ENCODE measurements at places on chromosomes 2 and 18.

DNA sequence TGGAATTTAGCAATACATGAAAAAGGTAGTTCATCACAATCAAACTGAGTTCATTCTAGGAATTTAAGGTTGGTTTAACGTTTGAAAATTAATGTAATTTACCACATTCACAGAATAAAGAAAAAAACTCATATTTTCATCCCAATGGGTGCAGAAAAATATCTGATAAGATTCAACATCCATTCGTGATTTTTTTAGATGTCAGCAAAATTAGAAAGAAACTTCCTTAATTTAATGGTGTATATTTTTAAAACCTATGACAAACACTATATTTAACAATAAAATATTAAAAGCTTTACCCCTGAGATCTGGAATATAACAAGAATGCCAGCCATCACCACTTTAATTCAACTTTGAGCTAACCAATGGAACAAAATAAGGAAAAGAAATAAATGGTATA is 208.7 kb upstream of the CHAC2 start:
- no peak for DNase-seq

DNA sequence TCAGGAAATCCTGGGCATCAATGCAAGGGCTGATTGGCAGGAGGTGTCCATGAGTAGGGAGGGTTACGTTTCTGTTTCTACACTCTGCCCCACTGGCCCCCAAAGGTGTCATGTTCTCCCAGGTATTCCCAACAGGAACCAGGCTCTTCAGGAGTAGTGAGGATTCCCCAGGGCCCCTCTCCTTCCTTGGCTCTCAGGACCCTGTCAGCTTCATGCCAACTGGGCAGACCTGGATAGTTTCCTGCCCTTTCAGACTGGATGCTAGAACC is 480.6 kb upstream of the HS6ST1 start:
- no peak for DNase-seq

DNA sequence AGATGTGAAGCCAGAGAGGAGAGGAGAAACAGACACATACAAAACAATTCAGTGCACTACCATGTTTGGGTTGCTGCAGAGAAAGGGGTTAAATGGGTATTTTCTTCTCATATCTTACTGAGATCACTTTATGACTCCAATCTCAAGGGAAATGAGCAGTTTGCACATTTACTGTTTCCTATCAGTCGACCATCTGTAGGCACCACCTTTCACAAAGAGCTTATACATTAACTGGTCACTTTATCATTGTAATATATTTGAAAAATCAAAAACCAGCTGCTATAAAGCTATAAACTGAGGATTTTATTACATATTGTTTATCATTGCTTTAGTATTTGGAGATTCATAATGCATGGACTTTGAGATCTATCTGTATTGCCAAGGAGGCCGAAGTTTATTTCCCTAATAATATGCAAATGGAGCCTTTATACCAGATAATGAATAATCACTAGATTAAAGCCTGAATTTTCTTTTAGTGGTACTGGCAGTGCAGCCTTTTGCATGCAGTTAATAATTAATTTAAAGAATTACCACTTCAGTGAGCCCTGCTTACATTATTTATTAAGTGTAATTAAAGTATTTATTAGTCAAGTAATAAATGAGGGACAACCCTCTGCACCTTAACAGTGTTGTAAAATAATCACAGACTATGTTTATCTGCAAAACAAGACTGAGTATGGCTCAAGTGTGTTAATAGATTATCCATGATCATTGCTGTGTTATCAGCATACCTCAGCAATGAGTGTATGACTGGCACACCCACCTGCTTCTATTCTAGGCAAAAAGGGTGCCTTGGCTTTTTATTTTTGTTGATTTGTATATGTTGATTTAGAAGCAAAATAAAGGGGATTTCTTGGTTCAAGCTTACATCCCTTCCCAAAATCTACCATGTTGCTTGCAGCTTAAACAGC is 167.7 kb upstream of the SLC14A2 start:
- DNase-seq: no peak

DNA sequence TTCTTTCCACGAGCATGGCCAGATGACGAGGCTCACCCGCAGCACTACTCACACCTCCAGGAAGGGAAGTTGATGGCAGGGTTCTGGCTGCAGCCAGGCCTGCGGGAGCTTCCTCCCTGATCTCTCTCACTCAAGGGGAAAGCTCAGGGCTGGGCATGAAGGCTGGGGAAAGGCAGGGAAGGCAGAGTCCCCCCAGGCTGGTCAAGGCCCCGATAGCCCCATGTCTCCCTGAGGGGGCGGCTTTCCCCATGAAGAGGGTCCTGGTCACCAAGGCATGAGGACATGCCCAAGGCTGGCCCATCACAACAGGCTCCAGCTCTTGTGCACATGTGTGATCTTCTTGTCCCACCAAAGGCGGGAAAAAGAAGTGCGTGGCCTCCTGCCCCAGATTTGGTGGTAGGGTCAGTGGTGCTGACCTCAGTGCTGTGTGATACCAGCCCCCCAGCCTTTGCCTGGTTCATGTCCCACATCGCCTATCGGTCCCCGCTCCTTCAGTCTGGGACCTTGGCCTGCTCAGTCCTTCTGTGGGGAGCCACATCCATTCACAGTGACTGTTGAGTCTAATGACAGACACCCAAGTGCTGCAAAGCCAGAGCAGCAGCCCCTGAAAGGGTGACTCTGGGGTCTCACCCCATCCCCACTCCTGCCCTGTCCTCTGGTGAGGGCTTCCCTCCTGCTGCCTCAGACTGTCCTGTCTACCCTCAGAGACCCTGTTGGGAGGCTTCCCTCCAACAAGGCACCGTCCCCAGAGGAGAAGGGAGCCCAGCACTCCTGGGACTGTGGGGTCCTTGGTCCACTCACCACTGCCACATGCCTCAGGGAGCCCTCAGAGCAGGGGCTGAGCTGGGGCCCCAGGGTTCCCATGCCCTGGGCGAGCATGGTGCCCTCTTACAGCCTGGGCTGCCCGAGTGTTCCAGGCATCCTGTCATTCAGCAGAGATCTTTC is 49.8 kb upstream of the ALPP start:
- DNase-seq: no peak

- DNase-seq: no peak
Observed at GRCh38 chr2:130337735-130338325, 4.9 kb upstream of the IMP4 start.

DNA sequence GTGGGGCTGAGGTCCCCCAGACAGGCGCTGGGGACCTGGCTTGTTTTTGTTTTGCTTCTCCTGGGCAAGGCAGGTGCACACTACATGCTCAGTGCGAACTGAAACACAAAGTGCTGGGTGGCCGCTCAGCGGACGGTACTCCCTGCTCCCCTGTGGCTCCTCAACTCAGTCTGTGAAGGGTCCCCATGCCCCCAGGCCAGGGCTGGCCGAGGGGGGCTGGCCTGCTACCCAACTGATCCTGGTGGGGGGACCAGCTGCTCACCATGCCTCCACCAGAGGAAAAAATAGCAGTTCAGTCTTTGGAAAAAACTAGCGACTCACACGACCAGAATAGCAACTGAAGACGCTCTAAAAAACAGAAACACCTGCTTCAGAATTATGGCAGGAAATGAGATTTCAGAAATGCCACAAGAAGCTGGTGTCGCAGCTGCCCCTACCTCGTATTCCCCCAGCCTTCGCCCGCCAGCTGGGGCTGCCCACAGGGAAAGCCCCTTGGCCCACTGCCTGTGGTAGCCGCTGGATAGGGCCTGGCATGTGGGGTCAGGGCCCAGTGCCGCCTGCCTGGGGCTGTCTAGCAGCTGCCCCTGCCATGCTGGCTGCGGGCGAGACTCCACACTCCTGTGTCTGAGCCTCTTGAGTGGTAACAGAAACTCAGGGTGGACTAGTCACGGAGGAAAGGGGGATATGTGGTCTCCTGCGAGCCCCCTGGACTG is 43.7 kb downstream of the MEX3C start:
- no peak for DNase-seq

DNA sequence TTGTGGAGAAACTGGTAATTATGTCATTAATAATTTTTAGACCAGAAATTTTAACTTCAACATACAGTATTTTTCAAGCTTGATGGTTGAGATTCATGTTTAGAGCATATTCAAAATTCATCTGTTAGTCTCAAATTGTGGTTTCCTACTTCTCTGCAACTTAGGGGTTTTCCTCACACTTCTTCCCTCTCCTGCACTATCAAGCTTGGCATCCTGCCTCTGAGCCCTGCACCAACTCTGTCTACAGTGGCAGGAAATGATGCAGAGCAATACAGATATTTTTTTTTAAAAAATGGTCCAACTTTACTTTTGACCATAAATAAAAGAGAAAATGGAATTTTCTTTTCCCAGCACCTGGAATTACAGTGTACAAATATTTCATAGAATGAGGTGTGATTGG is 247.3 kb downstream of the NUP35 start:
- DNase-seq: no peak

DNA sequence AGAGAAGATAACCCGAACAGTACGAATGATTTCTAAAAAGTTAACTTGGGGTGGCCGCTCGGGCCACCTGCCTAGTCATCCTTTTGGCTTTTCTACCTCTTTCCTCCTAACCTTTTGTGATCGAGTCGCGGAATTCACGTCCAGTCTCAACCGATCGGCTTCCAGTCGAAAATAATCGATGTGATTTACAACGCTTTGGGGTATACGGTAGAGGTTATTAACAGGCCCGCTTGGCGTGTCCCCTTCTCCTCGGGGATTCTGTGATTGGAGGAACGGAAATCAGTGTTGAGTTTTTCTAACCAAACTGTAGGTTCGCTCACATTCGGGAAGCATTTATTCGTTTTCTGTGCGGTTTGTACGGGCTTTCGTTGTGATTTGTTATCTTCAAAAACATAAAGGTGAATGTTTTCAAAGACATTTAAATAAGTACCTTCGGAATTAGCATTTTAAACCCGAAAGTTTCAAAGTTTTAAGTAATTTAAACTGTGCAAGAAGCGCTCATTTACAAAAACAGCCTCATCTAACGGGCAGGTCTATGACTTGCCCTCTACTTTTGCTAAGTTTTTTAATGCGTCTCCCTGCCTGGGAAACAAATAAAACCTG is 588 bp upstream of the FOXI3 start:
- no peak for DNase-seq

DNA sequence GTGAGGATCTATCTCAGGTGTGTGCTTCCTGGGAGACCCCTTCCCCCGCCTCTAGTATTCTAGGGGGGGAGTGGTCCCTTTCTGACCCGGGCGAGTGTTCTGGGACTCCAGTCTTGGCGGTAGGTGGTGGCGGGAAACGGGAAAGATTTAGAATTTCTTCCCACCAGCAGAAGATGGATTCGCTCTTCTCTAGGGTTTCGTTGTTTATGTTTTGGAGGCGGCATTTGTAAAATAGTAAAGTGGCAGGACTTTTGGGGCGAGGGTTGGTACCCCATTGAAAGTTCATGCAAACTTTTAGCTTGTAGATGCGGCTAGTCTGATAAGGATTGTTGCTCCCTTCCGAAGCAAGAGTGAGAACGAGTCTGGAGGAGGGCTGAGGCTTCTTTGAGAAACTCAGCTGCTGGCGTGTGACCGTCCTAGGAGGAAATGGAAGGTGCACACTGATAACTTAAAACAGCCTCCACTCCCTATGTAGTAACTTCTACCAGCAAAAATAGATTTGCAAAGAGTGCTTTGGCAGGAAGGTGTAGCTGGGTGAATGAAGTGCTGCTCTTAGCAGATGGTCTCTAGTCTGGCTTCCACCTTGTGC is 412 bp downstream of the GPD2 start:
- DNase-seq: no peak

- no peak for DNase-seq
Observed at GRCh38 chr2:169038338-169038757, 7.2 kb upstream of the ABCB11 start.

GRCh38 chr18:11146238-11146946 is 3.0 kb downstream of the PIEZO2 start:
- no peak for DNase-seq

DNA sequence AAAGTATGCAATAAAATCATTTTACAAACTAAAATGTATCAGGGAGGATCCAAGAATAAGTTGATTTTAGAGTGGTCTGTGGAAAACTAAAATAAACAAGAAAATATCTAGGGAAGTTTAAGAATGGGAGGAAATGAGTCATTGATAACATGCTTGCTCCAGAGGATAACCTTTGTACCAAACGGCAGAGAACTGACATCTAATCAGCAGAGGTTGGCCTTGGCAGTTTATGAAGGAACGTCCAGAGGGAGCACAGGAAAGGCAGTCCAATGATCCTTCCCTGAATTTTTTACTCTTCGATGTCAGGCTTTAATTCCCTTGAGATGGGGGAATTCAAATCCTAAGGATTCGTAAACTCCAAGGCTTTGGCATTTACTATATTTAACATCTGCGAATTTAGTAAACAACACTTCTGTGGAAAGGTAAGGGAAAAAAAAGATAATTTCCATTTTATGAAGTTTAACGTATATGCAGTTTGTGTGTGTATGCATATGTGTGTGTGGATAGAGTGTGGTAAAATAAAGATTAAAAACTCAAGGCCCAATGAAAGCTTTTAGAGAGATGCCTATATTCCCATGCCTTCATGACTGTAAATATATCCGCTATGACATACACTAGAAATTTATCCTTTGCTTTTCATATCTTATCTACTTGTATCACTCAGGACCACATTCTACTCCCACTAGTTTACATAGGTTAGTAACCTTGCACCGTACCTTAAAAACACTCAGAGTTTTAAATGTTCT is 8.7 kb upstream of the INPP1 start:
- no peak for DNase-seq

GRCh38 chr2:187349326-187349944 is 98.6 kb downstream of the CALCRL start:
- DNase-seq: peak; percentile 9

- DNase-seq: no peak
Observed at GRCh38 chr2:238808761-238809160, 39.1 kb upstream of the TWIST2 start.

DNA sequence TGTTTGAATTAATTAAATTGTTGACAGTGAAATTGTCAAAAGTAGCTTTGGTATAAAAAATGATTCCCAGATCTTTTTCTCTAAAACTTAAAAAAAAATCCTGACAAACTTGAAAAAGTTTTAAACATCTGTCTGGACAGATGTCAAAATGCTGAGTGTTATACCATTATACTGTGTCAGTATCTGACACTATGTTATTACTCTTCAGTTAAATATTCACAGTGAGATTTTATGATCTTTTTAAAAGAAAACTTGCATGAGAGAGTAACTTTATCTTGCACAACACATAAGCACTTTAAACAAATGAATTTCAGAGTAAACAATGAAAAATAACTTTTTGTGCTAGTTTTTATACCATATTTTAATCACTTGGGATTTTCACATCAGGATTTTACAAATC is 167.4 kb downstream of the MEIS1 start:
- no peak for DNase-seq

- DNase-seq: no peak
Observed at GRCh38 chr2:62868947-62869346, 163.4 kb downstream of the EHBP1 start.

- DNase-seq: no peak
Observed at GRCh38 chr2:212076456-212076855, 462.1 kb downstream of the ERBB4 start.
